ENCODE measurements at places on chromosomes 11 and 22. TPM values are rescaled to one million over a fixed set of nuclear protein-coding genes. Genes with fewer than 3 reads are reported as not detected.
A peak's percentile ranks its signal among the peaks of the same experiment; 100 is the strongest.

RAB30 gene
- polyA plus RNA-seq = 55.4 TPM

DNA sequence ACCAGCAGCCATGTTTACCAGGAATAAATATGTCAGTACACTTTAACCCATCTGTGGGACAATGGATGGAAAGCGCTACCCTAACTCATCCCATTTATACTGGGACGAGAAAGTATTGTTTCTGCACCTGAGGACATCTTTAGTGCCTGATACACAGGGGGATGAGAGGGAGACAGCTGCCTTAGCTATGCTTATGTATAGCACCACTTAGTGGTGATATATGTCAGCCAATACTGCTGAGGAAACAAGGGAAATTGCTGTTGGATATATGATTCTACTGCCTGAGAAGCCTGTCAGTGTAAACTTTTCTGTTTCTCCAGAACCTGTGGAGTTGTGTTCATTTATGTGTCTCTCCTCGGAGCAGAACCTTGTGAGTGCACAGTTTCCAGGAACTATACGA is 13.3 kb upstream of the CEP295 start:
- no peak overlapping the region for H3K4me3 ChIP-seq
- H3K27ac ChIP-seq = no peak overlapping the region
- no peaks in the 10 kb centered on the region for H3K4me1 ChIP-seq
- DNase-seq = no peak

RABL2B gene
- 33.9 TPM for polyA plus RNA-seq

DNA sequence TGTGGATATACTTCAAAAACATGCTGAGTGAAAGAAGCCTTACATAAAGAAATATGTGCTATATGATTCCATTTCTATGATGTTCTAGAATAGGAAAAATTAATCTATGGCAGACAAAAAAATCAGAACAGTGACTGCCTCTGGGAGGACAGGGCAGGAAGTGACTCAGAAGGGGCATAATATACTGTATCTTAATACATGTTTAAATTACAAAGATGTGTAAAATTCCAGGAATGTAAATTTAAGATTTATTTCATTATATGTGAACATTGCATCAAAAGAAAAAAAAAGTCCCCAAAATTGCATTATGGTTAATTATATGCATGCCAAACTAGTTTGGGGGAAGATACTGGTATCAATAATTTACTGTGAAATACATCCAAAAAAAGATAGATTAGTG is 32.2 kb downstream of the SBF2 start:
- H3K27ac ChIP-seq = no peak overlapping the region
- H3K27me3 ChIP-seq = no peaks in the 10 kb centered on the region
- no peaks in the 10 kb centered on the region for H3K36me3 ChIP-seq
- H3K4me3 ChIP-seq = no peak overlapping the region
- H3K4me1 ChIP-seq = no peaks in the 10 kb centered on the region
- DNase-seq = no peak

GRCh38 chr11:14499178-14499559 is 442 bp downstream of the COPB1 start:
- no peaks in the 10 kb centered on the region for H3K27me3 ChIP-seq
- no peak for DNase-seq
- peak overlapping the region; percentile 91 for H3K27ac ChIP-seq
- peaks cover 26% of the 10 kb centered on the region for H3K4me1 ChIP-seq
- peak overlapping the region; percentile 89 for H3K4me3 ChIP-seq
- H3K36me3 ChIP-seq = no peaks in the 10 kb centered on the region

TIMM10B gene
- 12.1 TPM for polyA plus RNA-seq

CCDC89 gene
- 0.99 TPM for polyA plus RNA-seq

GRCh38 chr11:3077189-3077836 is 20.1 kb upstream of the CARS1 start:
- no peak for DNase-seq
- no peak overlapping the region for H3K4me3 ChIP-seq
- no peaks in the 10 kb centered on the region for H3K27me3 ChIP-seq
- H3K27ac ChIP-seq = no peak overlapping the region
- H3K36me3 ChIP-seq = no peaks in the 10 kb centered on the region

DNA sequence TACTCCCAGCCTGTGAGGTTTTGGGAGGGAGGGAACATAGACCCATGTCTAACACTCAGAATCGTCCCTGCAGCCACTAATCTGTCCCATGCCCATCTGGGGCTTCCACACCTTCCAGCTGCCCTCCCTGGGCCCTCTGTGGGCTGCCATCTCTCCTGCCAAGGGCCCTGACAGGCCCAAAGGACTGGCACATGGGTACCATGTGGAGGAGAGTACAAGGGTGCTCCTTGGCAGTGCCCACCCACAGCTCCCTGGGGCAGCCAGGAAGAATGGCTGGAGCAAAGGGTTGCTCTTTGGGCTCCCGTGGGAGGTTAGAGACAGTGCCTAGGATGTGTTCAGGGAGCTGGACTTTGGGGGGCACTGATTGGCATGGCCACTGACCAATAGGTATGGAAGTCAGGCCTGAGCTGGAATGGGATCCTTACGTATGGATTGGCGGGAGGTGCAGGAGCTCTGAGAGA is 56.8 kb downstream of the CD82 start:
- no peaks in the 10 kb centered on the region for H3K36me3 ChIP-seq
- H3K27me3 ChIP-seq = no peaks in the 10 kb centered on the region
- H3K4me1 ChIP-seq = no peaks in the 10 kb centered on the region
- no peak overlapping the region for H3K27ac ChIP-seq
- peak; percentile 3 for DNase-seq

DNA sequence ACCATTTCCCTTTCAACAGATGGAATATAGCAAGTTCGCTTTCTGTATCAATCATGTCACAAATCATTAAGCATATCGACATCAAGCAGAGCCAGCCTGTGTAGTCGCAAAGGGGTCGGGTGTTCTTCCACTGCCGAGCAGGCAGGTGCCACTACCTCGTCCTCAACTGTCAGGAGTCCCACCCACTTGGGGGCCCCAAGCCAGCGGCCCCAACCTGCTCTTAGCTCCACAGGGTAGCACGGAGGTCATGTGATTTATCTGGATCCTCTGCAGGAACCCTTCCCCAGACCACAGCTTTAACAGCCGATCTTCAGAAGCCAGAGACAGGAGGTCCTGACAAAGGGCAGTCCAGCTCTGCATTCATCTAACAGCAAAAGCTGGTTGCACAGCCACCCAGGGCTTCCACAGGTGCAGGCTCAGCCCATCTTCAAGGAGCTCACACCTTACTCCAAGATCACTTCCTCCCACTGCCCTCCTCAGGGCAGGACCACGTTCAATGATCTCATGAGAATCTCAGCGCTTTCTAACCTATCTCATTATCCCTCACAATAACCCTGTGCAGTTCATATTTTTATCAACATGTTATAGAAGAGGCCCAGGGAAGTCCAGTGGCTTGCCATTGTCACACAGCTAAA is 110.2 kb downstream of the TRIM29 start:
- H3K27ac ChIP-seq = no peak overlapping the region
- no peaks in the 10 kb centered on the region for H3K36me3 ChIP-seq
- no peak for DNase-seq
- H3K4me3 ChIP-seq = no peak overlapping the region
- H3K4me1 ChIP-seq = no peaks in the 10 kb centered on the region

- H3K36me3 ChIP-seq = no peaks in the 10 kb centered on the region
- no peaks in the 10 kb centered on the region for H3K27me3 ChIP-seq
- H3K27ac ChIP-seq = peak overlapping the region; percentile 83
- no peak overlapping the region for H3K4me3 ChIP-seq
- H3K4me1 ChIP-seq = peaks cover 9% of the 10 kb centered on the region
- DNase-seq = no peak
Observed at GRCh38 chr22:33842006-33842354, 78.3 kb downstream of the LARGE1 start.

DNA sequence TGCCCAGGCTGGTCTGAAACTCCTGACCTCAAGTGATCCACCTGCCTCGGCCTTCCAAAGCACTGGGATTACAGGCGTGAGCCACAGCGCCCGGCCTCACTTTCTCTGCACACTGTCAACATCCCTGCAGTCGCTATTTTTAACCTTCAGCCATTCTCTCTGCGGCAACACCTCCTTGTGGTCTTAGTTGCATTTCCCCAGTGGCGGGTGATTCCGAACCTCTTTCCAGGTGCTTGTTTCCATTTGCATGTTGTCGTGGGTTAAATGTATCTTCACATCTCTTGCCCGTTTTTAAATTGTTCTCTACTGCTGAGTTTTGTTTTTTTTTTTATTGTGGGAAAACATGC is 2.2 kb upstream of the SCT start:
- H3K36me3 ChIP-seq = no peaks in the 10 kb centered on the region
- H3K4me1 ChIP-seq = no peaks in the 10 kb centered on the region
- DNase-seq = no peak
- no peaks in the 10 kb centered on the region for H3K27me3 ChIP-seq
- H3K4me3 ChIP-seq = no peak overlapping the region

OR8D4 gene
- polyA plus RNA-seq = not detected

- no peak overlapping the region for H3K4me3 ChIP-seq
- DNase-seq = no peak
Observed at GRCh38 chr11:117790279-117790678, 6.7 kb downstream of the DSCAML1 start.

INCENP gene
- polyA plus RNA-seq = 1.4 TPM

DNA sequence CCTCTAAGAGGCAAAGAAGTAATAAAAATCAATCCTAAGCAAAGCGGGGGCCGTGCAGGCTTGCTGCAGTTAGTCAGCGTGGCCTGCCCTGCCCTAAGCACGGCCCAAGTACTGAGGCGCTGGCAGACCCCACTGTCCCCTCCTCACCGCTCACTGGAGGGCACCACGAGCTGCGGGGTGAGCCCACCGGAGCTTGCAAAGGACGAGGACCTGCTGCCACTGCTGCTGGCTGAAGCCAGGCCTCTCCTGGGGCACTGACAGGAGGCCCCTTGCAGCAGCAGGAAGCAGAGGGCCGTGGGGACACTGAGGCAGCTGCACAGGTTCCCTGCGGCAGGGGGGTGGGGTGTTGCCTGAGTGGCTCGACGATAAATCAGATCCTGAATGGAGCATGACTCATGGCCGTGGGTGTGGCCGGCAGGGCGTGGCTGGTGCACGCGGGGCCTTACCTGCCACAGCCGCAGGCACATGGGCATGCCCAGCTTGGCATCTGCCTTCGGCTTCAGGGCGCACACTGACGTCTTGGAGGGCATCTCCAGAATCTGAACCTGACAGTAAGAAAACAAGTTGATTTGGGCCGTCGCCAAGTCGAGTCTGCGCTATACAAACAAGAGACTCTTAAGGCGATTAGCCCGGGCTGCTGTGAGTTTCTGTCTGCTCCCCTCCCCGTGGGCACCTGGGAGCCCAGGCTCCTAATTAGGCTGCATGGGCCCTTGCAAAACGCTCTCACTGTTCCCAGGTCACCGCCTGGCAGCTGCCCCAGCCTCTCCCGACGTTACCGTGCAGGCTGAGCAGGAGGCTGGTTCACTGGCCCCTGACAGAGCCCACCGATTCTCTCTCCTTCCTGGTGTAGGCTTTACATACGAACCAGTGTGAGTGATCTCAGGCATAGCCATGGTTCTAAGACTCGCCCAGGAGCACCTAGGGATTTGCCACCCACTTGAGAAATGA is 45.9 kb downstream of the TBX1 start:
- H3K36me3 ChIP-seq = no peaks in the 10 kb centered on the region
- no peak overlapping the region for H3K27ac ChIP-seq
- no peaks in the 10 kb centered on the region for H3K4me1 ChIP-seq
- DNase-seq = no peak
- no peaks in the 10 kb centered on the region for H3K27me3 ChIP-seq
- H3K4me3 ChIP-seq = no peak overlapping the region

DNA sequence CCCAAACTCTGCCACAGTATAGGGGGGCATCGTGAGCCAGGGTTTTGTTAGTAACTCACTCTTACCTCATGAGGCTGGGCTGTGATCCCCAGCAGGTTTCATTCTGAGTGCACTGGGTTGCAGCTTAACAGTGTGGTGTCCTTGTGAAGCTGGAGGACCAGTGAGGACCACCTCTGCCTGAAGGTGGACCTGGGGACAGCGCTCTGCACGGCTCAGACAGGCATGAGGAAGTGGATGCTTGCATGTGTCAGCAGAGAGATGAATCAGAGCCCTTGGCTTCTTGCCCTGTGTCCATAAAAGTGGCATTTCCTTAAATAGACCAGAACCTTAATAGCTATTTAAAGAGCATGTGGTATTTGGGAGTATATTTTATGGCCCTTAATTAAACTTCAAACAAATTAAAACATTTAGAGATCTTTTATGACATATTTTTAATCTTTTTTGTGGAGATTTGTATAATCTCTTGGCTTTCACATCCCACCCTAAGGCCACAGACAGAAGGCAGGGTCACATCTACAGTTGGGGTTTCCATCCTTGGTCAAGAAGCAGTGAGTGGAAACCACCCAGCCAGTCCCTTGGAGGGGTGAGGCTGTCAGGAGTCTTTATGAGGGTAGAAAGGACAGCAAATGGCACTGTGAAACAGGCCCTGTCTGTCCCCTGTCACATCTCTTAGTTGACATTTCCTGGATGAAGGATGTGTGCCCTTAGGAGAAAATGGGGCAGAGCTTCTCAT is 24.8 kb upstream of the ADORA2A start:
- no peaks in the 10 kb centered on the region for H3K36me3 ChIP-seq
- peaks cover 23% of the 10 kb centered on the region for H3K4me1 ChIP-seq
- peak overlapping the region; percentile 82 for H3K27ac ChIP-seq
- H3K4me3 ChIP-seq = no peak overlapping the region
- DNase-seq = peak; percentile 95
- no peaks in the 10 kb centered on the region for H3K27me3 ChIP-seq

GRCh38 chr11:79959318-79959717 is 518.5 kb upstream of the TENM4 start:
- no peak overlapping the region for H3K27ac ChIP-seq
- no peaks in the 10 kb centered on the region for H3K4me1 ChIP-seq
- H3K27me3 ChIP-seq = no peaks in the 10 kb centered on the region
- no peak overlapping the region for H3K4me3 ChIP-seq
- no peak for DNase-seq

TEX12 gene
- polyA plus RNA-seq = not detected

E2F8 gene
- not detected for polyA plus RNA-seq

GRCh38 chr11:11535611-11536010 is 86.2 kb downstream of the GALNT18 start:
- DNase-seq = peak; percentile 56
- H3K4me1 ChIP-seq = peaks cover 10% of the 10 kb centered on the region
- no peaks in the 10 kb centered on the region for H3K36me3 ChIP-seq

DNA sequence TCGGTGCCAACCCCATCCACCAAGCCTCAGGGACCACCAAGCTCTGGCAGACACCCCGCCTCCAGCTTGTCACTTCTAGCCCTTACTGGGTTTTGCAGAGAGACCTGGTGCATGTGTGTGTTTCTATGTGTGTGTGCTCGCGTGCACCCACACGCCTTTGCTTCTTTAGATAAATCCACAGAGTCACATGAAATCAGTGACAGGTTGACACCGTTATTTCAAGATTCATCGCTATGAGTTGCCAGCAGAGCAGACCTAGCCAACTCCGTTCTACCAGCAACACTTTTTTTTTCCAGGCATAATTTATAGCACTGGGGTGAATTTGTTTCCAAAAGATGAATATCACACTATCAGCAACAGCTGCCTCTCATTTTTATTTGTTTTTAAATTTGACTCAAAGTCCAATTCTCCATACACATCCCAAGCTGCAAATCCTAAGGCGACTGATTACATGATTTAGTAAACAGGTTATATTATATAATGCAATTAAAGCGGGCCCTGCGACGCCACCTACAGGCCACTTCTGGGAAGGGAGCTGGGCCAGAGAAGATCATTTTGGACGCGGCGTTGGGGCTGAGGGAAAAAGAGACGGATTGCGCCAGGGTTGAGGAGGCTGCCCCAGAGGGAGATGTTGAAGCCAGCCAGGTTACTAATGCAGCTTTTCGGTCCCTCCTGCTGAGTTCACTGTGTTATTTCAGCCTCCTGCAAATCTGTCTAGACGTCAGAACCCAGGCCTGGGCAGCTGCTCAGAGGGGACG is 150.5 kb downstream of the FEZ1 start:
- peak; percentile 72 for DNase-seq
- H3K36me3 ChIP-seq = no peaks in the 10 kb centered on the region
- H3K27me3 ChIP-seq = no peaks in the 10 kb centered on the region
- no peak overlapping the region for H3K4me3 ChIP-seq
- no peak overlapping the region for H3K27ac ChIP-seq

Data from adrenal gland (tissue), 19 donors.